ENCODE measurements at places on chromosomes 5 and 9. TPM values are rescaled to one million over a fixed set of nuclear protein-coding genes. Genes with fewer than 3 reads are reported as not detected.

DNA sequence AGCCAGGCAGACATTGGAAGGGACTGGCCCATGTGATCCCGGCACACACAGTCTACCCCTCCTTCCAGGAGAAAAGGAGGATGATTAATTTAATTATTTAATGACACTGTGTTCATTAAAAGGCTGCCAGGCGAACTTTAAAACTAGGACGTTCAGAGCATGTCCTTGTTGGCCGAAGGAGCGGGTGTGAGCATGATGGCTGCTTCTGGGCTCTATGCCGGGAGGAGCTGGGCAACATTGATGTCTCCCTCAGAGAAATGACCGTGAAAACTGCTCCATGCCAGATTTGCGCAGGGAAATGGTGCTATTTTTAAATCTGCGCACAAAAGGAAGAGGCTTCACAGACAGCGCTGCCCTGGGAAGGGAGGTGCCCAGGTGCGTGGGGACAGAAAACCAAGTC, 284.9 kb upstream of the IRX4 start:
- DNase-seq: no peak

- no peak for DNase-seq
Observed at GRCh38 chr5:176161431-176161830, 76.8 kb upstream of the SIMC1 start.

DNA sequence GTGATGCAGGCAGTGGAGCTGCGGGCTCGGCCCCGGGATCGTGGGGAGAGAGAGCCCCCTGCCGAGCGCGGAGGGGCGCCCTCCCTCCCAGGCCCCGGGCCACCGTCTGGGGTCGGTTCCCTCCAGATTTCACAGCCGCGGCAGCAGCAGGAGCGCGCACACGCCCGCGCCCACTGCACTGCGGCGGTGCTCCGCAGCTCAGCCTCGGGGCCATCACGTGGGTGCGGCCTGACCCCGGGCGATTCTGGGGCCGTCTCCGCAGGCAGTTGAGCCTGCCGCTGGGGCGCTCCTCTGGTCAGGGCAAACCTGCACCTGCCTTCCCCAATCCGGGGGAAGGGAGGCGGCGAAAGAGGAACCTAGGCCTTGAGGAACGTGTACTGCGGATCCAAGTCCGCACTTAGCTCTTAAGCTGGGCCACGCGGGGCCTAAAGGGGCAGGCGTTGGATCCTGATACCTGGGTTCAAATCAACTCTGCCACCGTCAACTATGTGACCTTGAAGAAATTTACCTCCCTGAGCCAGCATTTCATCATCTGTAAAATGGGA, 9.4 kb upstream of the DELE1 start:
- DNase-seq: no peak

GRCh38 chr9:79123415-79123814, 448.4 kb upstream of the TLE4 start:
- DNase-seq: peak; percentile 11

- DNase-seq: peak; percentile 37
Observed at GRCh38 chr9:124110307-124110915, 98.8 kb downstream of the LHX2 start.

DNA sequence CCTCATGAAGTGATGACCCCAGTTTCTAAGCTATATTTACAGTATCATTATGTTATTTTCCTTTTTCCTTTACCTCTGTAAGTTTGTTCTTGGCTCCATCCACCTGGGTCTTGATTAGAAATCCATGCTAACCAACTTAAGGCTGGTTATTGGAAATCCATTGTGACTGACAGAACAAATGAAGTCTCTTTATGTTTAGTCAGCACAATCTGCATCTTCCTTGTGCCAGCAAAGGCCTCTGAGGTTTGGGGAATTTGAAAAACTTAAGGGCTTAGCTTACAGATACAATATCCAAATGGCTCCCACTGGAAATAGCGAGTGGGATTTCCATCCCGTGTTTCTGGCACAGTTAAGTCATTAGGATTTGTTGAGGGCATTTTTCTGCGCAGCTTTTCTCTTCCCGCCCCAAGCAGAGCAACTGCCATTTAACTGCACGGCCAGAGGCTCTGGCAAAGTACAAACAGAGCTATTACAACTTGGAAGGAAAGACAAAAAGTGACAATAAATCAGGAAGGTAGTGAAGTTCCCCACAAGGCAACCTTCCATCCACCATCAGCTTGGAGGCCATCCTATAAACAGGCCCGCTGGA, 64.2 kb downstream of the DCP2 start:
- DNase-seq: no peak

DNA sequence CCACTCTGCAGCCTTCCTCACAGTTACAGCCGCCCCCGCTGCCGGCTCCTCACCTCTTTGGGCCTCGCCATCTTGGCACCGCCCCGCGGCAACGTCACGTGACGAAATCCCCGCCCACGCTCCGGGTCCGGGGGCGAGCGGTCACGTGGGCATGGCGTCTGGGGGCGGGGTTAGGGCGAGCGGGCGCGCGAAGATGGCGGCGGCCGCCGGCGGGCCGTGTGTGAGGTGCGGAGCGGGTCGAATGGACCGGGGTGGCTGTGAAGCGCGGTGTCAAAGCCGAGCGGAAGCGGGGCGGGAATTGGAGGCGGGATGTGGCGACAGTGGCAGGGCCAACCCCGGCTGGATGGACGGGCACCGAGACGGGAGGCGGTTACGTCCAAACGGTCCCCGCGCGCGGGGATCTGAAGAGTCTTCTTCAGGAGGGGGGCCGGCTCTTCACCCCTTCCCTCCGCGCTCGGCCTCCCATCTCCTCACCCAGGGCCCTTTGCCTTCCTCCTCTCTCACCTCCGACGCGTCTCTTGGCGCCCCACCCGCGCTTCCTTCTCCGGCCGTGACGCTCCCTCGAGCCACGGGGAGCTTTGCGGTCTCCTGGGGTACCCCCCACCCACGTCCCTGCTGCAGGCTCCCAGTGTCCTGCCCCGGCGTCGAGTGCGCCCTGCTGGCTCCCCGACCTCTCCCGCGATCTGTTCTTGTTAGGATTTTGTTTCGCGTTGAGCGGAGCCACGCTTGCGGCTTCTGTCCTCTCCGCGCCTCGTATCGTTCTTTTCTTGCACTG, at the start of the genes DOLK and NUP188:
DOLK (minus strand) TSS at position 77 of the 775 bp plus-strand sequence. CDS start 300 bp downstream, outside the sequence.
NUP188 (plus strand) TSS at position 173 of the 775 bp plus-strand sequence; CDS start at position 194, 21 bp downstream.
- DNase-seq: peak; percentile 87

- DNase-seq: no peak
Observed at GRCh38 chr5:170238456-170239196, 5.8 kb downstream of the C5orf58 start.

- peak; percentile 32 for DNase-seq
Observed at GRCh38 chr9:85258823-85259370, 482.9 kb downstream of the AGTPBP1 start.

DNA sequence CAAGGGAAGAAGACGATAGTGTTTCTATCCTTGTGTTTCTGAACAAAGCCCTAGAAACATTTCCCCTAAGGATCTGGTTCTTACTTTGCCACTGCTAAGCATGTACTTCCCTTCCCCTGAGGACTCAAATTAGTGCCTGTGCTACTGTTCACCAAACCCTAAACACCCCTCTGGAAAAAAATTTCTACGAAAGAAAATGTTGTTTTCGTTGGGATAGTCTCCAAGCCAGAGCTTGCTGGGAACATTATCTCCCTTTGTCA, 294.6 kb downstream of the BNC2 start:
- no peak for DNase-seq

DNA sequence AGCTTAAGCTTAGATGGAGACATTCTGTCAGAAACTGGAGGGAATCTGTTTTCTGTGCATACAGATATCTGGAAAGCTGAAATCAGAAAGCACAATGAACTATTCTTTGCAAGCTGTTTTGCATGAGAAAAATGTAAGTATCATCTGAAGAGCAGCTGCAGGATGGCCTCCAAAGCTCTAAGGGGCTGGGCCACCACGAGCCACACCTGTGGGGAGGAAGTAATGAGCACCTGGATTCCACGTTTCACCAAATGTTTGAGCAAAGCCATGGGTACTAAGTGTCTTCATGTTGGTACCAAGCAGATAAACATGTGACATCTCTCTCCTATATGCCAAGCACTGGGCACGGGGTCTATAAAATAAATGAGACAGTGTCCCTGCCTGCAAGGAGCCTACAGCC, 199.3 kb downstream of the TTLL11 start:
- DNase-seq: no peak

DNA sequence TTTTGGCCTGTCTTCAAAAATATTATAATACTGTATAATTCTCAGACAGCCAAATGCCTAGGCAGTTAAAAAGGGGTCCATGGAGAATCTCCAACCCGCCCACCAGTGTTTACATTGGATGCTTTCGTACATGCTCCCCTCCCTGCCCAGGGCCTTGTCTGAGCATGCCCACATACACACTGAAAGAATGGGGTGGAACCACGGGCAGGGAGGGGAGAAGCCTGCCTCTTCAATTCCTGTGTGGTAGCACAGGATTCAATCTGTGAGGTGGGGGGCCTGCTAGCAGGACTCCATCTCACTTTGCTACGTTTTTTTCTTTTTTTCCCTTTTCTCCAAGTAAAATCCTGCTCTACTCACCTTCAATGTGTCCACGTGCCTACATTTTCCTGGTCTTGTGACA, 314.7 kb upstream of the GRAMD2B start:
- DNase-seq: no peak

LRRC70 gene
- 0.25 TPM for total RNA-seq

TTC23L gene
- total RNA-seq: not detected

MIGA2 gene
- total RNA-seq: 23.5 TPM

All from HFFc6 (cell line).